ENCODE measurements at places on chromosomes 1 and 21.

GRCh38 chr1:75795703-75796193 is 934 bp upstream of the MSH4 start:
- DNase-seq, result no peak

GRCh38 chr1:41294216-41294615 is 52.1 kb upstream of the SCMH1 start:
- no peak for DNase-seq

- DNase-seq, result no peak
These were observed 26.0 kb downstream of the EPHB2 start for GRCh38 chr1:22736501-22737080.

- no peak for DNase-seq
These were observed 58.9 kb downstream of the LHX4 start for GRCh38 chr1:180288940-180289339.

GRCh38 chr1:244187310-244187709 is 136.2 kb downstream of the ZBTB18 start:
- DNase-seq, result no peak

DNA sequence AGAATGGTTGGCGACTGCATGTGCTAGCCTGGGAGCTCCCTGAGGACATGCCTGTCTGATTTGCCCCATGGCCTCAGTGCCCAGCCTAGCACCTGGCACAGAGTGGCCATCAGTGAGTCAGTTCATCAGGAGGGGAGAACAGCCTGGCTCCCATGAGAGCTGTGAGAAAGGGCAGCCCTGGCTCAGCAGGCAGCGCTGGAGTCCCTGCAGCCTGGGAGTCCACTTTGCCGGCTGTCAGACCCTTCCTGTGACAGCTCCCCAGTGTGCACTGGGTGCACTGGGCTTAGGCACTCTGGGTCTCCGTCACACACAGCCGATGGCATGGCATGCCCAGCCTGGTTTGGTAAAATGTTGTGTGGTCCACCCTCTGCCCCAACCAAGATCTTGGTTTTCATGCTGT is 28.7 kb downstream of the LDLRAP1 start:
- DNase-seq, result no peak

DNA sequence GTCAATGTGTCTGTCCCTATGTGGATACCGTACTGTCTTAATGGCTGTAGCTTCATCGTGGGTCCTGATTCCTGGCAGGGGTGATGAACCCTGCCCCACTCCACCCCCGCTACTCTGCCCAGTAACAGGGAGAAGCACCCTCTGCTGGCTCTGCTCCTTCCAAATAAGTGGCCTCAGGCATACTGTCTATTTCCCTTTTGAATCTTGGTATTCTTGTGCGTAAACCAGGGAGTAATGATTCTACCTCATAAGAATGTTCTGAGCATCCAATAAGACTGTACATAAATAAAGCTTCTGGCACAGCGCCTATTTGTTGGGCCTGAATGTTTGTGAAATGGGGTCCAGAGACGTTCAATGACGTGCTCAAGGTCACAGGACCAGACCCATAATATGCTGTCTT is 35.2 kb upstream of the CTPS1 start:
- DNase-seq, result no peak

- no peak for DNase-seq
These were observed 124.3 kb upstream of the PDE4B start for GRCh38 chr1:65668368-65668767.

DNA sequence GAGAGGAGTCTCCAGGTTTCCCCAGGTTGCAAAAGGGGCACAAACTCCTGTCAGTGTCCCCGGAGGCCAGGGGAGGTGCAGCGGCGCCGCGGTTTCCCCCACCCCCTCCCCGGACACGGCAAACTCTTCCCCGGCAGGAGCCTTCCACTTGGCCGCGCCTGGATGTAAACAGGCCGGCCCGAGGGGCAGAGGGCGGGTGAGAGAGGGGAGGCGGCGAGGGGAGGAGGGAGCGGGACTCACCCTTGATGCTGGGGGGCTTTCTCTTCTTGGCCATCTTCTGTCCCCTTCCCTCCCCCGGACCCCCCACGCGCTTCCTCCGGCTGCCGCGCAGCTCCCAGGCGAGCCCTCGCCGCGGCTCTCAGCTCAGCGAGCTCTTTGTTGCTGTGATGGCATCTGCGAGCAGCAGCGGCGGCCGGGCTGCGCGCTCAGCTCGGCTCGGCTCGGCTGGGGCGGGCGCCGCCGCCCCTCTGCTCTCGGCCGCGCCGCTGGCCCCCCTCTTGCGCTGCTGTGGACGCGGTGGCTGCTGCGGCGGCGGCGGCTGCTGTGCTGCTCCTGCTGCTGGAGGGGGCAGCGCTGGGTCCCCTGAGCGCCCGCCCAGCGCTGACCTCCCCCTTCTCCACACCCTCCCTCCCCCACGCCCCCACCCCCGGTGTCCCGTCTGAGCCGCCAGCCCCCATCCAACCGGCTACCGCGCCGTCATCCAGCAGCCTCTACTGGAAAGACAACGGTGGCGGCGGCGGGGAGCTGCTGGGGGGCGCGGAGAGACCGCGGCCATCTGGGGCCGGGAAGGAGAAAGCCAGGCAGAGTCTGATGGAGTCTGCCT is 4.9 kb upstream of the SLC44A5 start:
- peak; percentile 24 for DNase-seq

DNA sequence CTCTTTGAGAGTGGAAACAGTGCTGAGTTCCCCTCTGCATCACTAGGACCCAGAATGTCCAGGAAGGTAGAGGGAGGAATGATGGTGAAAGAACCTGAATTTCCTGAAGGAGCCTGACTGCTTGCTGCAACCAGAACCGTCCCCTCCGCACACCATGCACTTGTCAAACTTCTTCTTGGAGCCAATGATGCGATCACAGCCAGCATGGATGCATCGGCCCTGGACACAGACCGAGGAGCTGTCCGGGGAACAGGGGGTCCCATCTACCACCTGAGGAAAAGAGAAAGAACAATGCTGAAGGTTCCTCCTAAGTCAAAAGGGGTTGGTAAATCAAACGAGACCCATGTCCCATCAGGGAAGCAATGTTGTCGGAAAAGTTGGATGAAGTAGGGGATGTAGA is 6.9 kb downstream of the ADAMTS4 start:
- no peak for DNase-seq

GRCh38 chr1:30087465-30087864 is 635.9 kb downstream of the MATN1 start:
- no peak for DNase-seq

- no peak for DNase-seq
These were observed 25.3 kb downstream of the WLS start for GRCh38 chr1:68206848-68207689.

DNA sequence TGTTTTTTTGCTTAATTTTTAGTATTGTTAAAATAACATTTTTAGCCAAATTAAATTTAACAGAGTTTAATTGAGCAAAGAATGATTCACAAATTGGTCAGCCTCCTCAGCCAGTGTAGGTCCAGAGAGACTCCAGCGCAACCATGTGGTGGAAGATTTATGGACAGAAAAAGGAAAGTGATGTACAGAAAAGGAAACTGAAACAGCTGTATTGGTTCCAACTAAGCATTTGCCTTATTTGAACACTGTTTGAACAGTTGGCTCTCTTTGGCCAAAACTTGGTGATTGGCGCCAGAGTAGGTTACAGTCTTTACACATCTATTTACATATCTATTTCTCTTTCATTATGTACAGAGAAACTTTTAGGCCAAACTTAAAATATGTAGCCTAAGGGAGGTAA is 19.4 kb downstream of the RPS6KC1 start:
- DNase-seq, result peak; percentile 6

- peak; percentile 89 for DNase-seq
These were observed at the start of gene UBE2G2 for GRCh38 chr21:44801468-44802395. Gene UBE2G2, minus strand, starts transcription at chr21:44801820. Its CDS starts 72 bp downstream, at chr21:44801748.

- DNase-seq, result no peak
These were observed 5.1 kb upstream of the VWA1 start for GRCh38 chr1:1430114-1430982.

Measured in stimulated activated CD4-positive, alpha-beta T cell treated with anti-CD3 and anti-CD28 coated beads, Interleukin-2, amount 100 ng/mL, for 24 hours (primary cell).